ENCODE measurements at places on chromosomes 11 and 22. TPM values are rescaled to one million over a fixed set of nuclear protein-coding genes. Genes with fewer than 3 reads are reported as not detected.

GRCh38 chr11:118651820-118652219 is 27.6 kb downstream of the TREH start:
- DNase-seq = no peak

Gene SMC1B
- total RNA-seq = not detected

DNA sequence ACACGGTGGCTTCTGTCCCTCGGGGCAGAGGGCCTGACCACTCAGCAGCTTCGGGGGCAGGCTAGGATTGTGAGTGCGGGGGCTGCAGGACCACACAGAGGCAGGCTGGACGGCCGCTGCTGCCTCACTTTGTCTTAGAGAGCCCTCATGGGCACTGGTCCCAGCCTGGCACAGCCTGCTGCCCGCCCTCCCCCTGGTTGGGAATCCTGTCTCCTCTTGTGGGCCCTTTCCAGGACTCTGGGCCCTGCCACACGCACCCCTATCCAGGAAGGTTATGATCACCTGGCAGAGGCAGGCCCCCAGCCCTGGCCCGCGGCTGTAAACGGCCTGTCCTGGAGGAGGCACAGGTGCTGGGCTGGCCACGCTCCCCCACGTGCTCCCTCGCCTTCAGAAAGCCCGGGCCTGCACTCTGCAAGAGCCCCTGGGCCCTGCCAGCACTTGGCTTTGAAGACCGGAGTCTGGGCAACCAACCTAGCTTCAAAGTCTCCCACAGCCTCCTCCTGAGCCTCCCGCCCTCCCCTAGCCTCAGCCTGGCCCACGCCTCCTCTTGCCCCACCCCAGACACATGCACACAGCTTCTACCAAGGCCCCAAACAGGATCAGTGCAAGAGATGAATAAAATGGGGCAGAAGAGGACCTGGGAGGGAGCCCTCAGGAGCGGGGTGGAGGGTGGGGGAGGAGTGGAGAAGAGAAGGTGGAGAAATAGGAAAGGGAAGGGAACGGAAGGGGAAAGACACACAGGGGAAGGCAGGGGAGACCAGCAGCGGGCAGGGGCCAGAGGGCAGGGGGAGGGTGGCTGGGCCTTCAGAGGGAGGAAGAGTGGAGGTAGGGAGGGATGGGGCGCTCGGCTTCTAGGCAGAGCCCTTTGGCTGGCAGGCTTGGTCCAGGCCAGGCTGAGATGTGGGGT is 31.0 kb downstream of the SYT7 start:
- no peak for DNase-seq

DNA sequence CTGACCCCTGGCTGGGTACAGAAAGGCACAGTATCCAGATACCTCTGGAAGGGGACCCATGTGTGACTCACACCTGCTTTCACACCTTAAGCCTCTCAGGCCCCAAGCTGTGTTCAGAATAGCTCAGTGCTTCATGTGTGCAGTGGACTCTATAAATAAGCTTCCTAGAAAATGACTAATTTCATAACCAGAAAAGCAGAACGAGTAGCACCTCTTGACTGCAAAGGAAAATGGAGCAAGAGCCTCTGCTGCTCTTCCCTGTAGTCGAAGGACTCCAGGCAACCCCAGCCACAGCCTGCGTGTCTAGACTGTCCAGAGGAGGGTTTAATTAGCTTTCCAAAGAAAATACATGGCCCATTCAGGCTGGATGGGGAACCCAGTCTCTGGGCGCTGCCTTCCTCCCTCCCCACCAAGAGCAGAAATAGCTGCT is 23.1 kb downstream of the PTPN5 start:
- no peak for DNase-seq

GRCh38 chr11:79413268-79413667 is 27.6 kb downstream of the TENM4 start:
- DNase-seq = peak; percentile 88

Gene GAB4
- total RNA-seq = not detected

Gene GUCY1A2
- total RNA-seq = 0.16 TPM

Gene C22orf15
- 0.97 TPM for total RNA-seq

Gene OR4A16
- not detected for total RNA-seq

- DNase-seq = peak; percentile 83
Observed at GRCh38 chr11:34427186-34427805, 11.4 kb upstream of the CAT start.

- no peak for DNase-seq
Observed at GRCh38 chr22:19912271-19912999, 29.1 kb upstream of the COMT start.

DNA sequence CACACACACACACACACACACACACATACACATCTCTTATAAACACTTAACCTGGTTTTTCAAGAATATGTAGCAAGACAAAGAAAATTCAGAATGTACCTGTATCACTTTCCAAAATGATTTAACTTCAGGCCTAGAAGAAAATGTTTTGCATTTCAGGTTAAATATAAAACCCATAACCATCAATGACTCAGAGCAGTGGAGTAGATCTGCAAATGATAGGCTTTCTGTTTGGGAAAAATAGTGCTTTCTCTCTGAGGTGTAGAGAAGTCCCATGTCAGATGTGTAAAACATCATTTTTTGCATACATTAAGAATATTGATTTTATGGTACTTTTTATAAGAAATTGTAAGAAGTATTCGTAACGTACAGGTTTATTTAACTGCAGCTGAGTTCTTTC is 116.9 kb downstream of the STK33 start:
- no peak for DNase-seq

DNA sequence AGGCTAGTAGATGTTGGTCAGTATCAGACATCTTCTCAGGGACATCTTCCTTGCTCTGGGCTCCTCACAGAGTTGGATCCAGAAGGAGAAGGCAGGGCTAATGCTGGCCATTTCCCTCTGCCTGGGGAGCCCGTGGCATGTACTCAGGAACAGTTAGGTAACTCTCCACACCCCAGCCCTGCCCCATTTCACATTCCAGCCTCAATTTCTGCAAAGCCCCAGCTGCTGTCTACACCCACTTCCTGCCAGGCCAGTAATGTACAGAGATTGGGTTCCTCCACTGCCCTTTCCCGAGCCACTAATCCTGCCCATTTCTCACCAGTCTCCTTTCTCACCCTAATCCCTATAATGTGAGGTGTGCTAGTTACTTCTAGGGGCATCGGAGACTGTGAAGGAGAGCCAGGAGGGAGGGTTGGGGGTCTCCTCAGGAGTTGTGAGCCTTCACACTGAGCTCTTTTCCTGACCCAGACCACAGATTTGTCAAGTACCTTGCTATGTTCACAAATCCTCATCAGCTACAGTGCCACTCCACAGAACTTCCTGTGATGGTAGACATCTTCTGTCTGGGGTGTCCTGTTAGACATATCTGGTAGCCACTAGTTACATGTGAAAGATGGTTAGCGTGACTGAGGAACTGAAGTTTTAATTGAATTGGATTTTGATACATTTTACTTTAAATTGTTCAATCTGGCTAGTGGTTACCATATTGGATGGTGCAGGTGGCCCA is 1.3 kb upstream of the SEC14L3 start:
- DNase-seq = no peak

- no peak for DNase-seq
Observed at GRCh38 chr11:9095421-9095820, 4.0 kb upstream of the SCUBE2 start.

DNA sequence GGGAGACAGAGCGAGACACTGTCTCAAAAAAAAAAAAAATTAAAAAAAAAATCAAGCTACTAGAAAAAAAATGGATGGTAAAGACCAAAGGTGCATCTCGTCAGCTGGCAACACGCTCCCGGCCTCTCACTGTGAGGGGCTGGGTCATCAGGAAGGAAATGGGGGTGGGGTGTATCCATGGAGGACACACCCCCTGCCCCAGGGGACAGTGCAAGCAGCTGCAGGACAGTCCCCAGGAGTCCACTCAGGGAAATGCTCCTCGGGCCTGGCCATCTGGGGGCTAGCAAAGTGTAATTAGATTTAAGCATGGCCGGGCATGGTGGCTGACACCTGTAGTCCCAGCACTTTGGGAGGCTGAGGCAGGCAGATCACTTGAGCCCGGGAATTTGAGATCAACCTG is 23.1 kb downstream of the TTLL1 start:
- DNase-seq = no peak

Gene NDUFA6
- total RNA-seq = 69.6 TPM

Gene GSTT2
- not detected for total RNA-seq

Gene HTR3A
- total RNA-seq = not detected

Gene E2F8
- 2.9 TPM for total RNA-seq

Gene FAM180B
- not detected for total RNA-seq

Gene BDNF
- total RNA-seq = 66.6 TPM

DNA sequence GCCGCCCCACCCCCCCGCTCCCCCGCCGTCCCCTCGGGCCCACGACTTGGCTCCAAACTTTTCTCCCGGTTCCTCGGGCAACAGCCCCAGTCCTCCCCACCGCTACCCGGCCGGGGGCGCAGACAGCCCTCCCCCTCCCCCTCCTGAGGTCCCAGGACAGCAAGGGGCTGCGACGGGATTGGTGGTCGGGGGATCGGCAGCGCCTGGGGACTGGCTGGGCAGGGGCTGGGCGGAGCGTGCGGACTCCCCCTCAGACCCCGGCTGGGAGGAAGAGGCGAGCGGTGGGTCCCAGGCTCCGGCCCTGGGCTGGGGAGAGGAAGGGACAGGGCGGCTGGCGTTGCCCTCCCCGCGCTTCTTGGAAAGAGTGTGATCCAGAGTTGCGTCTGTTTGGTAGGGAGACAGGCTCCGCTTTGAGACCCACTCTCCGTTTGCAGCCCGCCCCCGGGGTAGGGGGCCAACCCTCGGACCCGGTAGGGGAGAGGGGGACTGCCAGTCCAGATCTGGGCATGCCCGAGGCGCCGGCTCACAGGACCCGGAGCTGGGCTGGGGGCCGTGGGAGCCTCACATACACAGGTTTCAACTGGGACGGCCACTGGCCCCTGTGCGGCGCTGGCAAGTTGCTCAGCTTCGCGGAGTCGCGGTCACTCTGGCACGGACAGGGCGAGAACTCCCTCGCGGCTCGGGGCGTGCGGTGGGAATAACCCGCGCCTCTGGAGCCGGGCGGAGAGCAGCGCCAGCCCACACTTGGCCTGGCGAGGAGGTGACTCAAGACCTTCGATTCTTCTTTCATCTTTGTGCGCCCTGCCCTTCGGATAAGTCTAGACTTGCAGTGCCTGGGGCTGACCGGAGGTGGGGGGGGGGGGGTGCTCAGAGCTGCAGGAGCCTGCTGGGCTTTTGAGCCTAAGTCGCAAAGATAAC is 999 bp downstream of the TSKU start:
- DNase-seq = peak; percentile 60

Gene OSBP
- 45.1 TPM for total RNA-seq

GRCh38 chr11:75768909-75769771 is 562 bp downstream of the DGAT2 start:
- DNase-seq = no peak

DNA sequence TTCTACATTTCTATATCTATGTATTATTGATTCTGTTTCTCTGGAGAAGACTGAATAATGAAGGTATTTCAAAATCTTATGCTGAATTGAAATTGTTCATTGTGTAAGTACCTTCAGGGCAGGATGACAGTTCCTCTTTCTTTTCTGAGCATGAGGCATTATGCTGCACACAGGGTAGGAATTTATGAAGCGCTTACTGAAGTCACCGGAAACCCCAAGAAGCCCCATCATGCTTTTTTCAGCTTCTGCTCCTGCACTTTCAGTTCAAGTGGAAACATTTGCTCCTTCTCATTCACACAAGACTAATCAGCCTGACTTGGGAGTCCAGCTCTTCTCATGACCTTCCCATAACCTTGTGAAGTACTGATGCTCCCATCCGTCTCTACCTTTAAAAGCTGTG is 314.7 kb upstream of the SORL1-AS1 start:
- peak; percentile 5 for DNase-seq
